ENCODE measurements at places on chromosomes 7 and 10. TPM values are rescaled to one million over a fixed set of nuclear protein-coding genes. Genes with fewer than 3 reads are reported as not detected.

DNA sequence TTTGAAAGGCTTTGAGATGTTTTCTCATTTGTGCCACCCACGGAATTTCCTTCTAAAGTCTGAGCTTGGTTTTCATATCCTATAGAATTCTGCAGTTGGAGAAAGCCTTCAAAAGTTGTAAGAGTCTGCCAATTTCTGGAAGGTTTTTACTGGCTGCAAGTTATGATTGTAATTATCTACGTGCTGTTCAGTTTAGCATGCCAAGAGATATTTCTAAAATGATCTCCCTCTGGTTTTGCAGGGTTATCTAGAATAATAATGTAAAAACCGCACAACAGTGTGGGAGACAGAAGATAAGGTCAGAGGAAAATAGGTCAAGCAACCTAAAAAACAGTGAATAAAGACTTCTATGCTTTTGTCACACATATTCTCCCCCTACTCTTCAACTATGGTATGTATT lies 69.3 kb downstream of the MTERF1 start:
- no peak for DNase-seq
- H3K4me3 ChIP-seq = no peak overlapping the region
- no peak overlapping the region for H3K27ac ChIP-seq

GRCh38 chr7:30469303-30469702 lies 9.3 kb downstream of the NOD1 start:
- DNase-seq = peak; percentile 88
- no peaks in the 10 kb centered on the region for H3K36me3 ChIP-seq
- H3K27ac ChIP-seq = peak overlapping the region; percentile 80
- no peaks in the 10 kb centered on the region for H3K27me3 ChIP-seq

GRCh38 chr10:8065651-8066050 lies 11.2 kb downstream of the GATA3 start:
- H3K4me3 ChIP-seq = no peak overlapping the region
- H3K27me3 ChIP-seq = no peaks in the 10 kb centered on the region
- H3K27ac ChIP-seq = no peak overlapping the region

DNA sequence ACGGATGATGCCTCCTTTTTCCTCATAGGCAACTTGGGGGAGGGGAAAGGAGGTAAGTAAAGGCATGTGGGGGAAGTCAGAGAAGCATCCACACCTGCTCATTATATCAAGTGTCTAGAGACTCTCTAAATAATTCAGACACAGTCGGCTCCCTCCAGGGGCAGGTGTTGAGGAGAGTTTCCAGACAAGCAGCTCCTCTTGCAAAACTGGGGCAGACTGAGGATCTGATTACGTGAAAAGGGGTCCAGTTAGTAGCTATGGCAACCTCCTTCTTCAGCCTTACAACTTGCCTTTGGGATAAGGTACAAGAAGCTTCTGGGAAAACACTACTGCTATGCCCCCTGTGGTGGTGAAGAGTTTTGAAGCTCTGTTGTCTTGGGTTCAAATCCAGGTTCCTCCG lies 39.0 kb upstream of the SORBS1 start:
- no peak overlapping the region for H3K4me3 ChIP-seq
- H3K36me3 ChIP-seq = no peaks in the 10 kb centered on the region
- H3K27ac ChIP-seq = no peak overlapping the region
- no peaks in the 10 kb centered on the region for H3K27me3 ChIP-seq
- no peak for DNase-seq

Gene C10orf62
- total RNA-seq = not detected

Gene C7orf57
- total RNA-seq = not detected

Gene SMARCD3
- 38.8 TPM for total RNA-seq
